Renal pelvis (tissue), 12 donors: ENCODE measurements at places on chromosomes 7 and 10.

DNA sequence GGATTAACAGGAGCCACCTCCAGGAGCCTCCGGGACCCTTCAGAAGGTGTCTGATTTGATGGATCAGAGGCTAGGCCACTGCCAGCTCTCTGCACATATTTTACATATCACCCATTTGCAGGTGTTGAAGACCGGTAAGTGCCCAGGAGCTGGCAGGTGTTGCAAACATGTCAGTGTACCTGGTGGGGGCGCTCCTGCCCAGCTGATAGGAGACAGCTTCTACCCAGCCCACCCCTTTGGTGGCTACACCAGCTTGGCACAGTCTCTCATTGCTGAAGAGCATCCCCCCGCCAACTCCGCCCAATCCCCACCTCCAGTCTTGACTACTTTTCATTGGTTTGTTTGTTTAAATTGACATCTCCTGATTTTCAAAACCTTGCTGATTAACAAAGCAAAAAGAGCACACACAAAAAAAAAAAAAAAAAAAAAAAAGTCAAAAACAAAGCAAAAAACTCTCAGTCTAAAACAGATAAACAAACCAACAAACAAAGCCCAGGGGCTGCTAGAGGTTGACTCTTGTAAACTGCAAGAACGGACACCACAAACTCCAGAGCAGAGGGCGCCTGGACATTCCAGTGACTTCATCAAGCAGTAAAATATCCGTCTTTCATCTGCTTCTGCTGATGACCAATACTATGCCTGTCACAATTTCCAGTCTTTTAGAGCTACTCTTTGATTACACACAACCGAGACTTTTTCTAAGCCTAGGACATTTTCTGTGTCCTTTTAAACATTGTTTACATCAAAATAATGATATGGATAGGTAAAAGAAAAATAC lies 275.3 kb downstream of the NRG3 start:
- DNase-seq = peak; percentile 19

DNA sequence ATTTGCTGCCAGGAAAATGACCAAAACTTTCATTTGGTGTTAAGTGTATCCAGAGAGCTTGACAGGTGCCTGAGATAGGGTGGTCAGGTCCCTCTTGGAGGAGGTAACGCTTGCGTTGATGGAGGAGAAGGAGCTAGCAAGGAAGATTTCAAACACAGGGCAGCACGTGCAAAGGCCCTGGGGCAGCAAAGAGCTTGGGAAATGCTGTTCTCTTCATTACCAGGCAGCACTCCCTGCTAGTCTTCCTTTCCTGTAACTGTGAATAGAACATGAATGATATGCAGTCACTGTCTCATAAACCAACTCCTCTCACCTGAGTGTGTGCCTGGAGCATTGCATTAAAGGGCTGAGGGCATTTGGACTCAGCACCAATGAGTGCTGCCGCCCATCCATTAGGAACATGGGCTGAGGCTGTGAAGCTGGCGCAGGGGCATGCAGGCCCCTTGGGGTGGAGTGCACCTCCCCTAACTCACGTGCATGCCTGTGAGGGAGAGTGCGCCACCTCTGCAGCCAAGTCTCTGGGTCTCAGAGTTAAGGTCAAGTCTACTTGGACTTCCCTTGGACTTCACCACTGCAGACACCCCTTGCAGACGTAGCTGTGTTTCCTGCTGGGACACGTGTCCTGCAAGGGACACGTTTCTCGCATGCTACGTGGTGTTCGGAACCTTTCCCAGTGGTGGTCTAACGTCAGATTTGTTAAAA lies 136.8 kb downstream of the PAXIP1 start:
- no peak for DNase-seq

DNA sequence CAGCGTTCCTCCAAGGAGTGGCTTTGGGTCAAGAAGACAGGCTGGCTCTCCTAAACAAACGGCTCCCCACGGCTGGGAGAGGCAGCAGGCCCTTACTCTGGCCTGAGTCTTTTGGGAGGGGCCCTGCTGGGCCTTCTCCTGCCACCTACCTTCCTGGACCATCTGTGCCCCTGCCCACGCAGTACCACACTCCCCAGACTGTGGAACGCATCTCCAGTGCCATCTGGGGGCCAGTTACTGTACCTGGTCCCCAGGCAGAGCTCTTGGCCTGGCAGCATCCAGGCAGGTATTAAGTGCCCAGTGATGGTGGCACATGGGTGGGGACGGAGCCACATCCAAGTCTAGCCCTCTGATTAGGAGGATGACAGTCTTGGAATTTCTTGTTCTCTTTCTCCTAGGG lies 14.4 kb downstream of the ALKBH4 start:
- no peak for DNase-seq

DNA sequence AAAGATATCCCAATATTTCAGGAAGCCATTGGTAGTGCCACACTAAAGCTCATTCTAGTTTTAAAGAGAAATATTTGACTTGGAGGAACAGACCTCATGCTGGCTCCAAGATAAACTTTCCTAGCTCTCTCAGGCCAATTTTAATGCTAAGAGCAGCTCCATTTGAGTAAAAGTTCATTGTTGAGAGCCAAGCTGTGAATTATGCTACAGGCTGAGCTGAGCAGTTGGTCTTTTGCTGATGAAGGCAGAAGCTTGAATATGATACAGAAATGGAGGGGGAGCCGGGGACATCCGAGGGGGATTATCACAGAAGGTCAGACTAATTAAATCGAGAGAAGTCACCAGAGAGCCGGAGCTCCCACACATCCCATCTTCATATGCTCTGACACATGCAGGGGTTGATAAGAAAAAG lies 175.7 kb upstream of the AUTS2 start:
- DNase-seq = no peak

DNA sequence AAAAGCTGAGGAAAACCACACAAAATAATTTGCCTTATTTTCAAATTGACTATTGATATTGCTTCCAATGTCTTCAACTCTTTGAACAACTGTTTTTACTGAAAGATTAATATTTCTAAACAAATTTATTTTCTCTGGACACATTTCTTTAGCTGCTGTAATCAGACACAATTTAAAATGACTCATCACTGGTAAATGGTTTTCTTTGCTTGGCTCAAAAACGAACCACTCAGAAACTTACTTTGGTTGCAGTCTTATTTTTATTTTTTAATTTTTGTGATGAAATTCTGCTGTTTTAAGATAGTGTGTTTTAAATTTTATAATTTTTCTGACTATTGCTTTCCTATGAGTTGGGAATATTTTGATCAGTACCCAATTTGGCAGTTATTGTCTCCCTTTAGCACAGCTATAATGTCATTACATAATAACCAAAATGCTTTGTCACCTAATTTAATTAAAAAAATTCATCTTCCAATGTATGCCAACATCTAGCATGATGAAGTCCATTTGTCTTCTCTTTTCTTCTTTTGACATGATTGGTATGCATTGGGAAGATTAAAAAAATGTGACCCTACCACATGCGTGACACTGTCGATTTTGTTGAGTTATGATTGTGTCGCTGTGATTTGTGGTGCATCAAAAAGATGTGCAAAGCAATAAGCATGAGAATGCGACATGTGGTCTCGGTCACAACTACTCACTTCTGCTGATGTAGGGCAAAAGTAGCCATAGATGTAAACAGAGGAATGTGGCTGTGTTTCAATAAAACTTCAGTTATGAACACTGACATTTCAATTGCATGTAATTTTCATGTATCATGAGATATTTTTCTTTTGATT lies 222.3 kb downstream of the SUGCT start:
- DNase-seq = no peak

- DNase-seq = no peak
Measured at GRCh38 chr7:77867537-77867865, 68.9 kb downstream of the PHTF2 start.

- DNase-seq = no peak
Measured at GRCh38 chr10:76403912-76404311, 972.5 kb downstream of the LRMDA start.

- no peak for DNase-seq
Measured at GRCh38 chr7:158110034-158110590, 477.5 kb downstream of the PTPRN2 start.

- no peak for DNase-seq
Measured at GRCh38 chr7:74480861-74481417, 27.2 kb downstream of the GTF2IRD1 start.

GRCh38 chr7:47622586-47622945 lies 40.7 kb upstream of the TNS3 start:
- DNase-seq = no peak

DNA sequence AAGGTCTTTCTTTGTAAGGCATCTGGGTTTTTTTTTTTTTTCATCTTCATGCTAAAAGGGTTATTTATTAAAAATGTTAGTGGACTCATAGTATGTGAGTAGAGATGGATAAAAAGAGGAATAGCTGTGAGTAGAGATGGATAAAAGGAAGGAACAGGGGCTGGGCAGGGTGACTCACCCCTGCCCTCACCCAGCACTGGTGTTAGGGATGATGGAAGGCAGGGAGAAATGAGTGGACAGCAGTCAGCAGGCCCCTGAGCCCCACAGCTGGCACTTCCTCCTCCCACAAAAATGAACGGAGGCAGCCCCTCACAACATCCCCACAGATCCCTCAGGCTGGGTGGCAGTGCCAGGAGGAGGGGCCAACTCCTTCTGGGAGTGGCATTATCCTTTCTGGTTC lies 39.3 kb downstream of the ANTXRL start:
- DNase-seq = no peak

DNA sequence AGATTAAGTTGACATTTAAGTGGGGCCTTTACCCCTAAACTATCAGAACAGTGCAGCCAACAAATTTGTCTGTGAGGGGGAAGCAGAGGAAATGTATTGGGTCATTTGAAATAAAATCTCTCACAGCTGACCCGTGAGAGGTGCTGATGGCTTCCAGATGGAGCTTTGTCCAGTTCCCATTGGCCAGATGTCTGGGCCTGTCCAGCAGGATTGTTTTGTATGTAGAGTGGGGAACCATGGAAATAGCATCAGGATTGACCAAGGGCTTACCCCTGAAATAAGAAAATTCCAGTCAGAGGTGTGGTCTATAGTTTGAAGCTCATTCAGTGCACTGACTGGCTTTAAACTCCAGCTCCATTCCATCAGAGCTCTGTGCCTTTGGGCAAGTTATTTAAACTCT lies 50.6 kb downstream of the INHBA start:
- peak; percentile 40 for DNase-seq

GRCh38 chr7:31108097-31108657 lies 56.1 kb downstream of the ADCYAP1R1 start:
- DNase-seq = no peak

DNA sequence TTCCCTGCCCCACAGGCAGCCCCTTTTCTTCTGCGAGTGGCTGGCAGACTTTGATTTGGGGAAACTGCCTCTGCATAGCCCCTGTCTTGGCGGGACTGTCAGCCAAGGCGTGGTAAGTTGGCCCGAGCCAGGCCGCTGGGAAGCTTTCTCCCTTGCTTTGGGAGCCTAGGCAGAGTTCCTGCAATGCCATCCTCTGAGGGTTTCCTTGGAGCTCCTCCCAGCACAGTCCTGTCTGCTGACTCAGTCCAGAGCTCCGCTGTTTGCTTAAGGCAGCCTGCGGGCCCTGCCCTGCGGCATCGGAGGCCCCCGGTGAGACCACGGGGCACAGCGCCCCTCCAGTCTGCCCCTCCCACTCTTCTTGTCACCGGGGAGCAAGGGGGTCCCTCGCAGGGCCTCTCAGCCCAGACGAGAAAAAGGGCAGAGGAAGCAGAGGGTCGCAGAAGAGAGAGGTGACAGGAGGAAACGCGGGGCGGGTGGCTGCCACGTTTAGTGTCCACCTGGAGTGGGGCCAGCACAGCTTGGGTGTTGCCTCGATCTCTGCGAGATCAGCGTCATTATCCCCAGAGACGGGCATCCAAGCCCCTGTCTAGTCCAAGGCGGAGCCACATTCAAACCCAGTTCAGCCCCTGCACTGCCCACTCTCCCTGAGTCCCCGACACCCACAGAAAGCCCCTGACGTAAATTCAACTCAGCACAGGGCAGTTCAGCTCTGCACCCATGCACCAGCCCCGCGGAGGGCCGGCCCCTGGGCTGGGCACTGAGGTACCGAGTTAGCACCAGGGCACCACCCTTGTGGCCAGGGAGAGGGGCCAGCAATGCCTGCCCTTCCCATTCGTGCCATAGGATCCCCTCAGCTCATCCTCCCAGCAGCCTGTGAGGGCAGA lies 59.0 kb upstream of the CHST15 start:
- no peak for DNase-seq

DNA sequence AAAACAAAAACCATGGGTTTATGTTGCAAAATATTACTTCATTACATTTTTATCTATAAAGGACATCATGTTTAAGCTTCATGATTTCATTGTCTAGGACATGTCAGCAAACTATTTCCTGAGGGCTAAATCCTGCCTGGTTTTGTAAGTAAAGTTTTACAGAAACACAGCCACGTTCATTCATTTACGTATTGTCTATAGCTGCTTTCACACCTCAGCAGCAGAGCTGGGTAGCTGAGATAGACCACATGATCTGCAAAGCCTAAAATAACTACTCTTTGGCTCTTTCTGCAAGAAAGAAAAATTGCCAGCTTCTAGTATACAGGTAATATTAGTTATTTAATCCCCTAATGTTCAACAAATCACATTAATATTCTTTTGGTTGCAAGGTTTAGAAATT lies 12.7 kb upstream of the PIP4K2A start:
- DNase-seq = no peak

DNA sequence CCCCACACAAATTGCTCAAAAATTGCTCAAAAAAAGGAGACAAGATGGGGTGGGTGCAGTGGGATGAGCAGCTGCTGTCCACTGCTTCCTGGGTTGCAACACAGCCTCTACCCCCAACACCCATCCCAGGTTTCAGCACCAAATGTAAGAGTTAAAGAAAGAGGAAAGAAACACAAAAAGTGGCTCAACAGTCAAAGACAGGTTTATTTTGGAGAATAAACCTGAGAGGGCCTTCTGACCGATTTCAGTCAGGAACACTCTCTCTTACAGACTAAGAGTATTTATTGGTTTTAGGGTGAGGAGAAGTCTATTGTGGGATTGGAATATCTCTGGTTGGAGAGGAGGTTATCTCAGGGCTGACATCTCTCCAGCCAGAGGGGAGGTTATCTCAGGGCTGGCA lies 28.4 kb downstream of the OR13A1 start:
- DNase-seq = no peak

DNA sequence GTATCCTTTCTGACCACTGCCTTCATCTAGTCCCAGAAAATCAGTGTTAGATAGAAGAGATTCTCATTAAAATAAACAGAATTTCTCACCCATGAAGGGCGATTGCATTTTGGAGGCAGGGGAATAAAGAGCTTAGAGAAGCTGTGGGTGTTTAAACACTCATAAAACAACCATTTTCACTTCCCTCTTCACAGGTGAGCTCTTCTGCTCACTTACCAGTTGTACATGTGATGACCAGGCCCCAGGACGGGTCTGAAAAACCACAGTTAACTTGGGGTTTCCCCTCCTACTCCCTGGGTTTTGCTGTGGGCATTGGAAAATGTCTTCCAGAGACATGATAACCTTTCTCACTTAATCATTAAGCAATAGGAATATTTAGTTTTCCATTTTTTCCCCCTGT lies 411.6 kb upstream of the DPP6 start:
- no peak for DNase-seq
